ENCODE measurements at places on chromosomes 2 and 18.

GRCh38 chr2:120204022-120204405 lies 19.2 kb downstream of the TMEM185B start:
- no peak for DNase-seq

GRCh38 chr2:221212105-221212504 lies 360.0 kb downstream of the EPHA4 start:
- no peak for DNase-seq

DNA sequence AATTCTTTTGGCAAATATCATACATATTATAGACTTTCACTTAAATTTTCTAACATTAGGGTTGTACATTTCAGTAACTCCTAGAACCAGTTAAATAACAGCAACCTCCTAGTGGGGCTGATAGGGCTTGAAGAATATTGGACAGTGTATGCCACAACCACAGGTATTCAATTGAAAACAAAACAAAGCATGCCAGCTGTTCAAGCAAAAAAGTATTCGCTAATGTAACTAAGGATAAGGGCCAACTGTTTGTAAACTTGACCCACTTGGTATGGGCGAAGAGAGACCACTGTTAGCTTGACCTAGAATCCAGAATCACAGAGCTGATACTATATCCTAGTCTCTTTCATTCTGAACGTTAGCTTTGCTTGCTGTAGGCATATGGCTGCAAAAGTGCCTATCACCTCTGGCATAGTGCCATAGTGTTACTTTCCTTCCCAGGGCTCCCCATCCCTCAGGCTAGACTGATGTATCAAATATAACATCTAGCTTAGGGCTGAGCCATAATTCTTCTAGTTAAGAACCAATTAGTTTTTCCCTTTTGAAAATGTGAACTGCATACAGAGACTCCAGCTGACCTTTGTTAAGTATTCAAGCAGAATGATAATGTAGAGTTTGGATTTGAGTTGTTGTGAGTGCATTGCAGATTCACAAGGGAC lies 458.8 kb upstream of the NRXN1 start:
- DNase-seq: no peak

GRCh38 chr2:74439803-74440377 lies 1.8 kb downstream of the RTKN start:
- DNase-seq: no peak

DNA sequence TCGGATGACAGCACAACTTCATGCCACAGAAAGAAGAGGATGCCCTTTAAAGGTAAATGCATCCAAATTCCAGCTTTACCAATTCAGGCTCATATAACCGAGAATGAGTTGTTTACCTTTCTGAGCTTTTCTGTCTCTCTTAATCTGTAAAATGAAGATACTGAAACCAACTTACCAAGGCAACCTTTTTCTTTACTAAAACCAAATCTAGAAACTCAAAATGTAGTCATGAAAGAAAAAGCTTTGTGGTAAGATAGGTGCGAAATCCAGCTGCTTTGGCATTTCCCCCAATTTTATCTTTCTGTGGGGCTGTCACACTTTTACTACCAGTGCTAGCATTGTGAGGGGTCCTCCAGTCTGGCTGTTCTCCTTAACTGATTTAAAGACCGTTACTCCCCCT lies 240.4 kb downstream of the IKZF2 start:
- DNase-seq: no peak

GRCh38 chr2:147433822-147434221 lies 411.0 kb upstream of the ACVR2A start:
- DNase-seq: no peak

DNA sequence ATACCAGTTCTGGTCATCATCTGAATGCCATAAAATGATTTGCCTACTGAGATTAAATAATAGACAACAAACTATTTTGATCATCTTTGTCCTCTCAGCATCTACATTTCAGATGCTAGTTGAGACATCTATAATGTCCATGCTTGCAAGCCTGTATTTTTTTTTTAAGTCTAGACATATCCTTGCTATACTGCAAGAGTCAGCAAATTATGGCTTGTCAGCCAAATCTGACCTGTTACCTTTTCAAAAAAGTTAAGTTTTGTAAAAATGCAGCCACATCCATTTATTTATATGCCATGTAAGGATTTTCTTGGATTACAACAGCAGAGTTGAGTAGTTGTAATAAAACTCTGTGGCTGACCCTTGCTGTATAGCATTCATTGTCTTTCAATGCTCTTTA lies 1355.7 kb upstream of the FAM98A start:
- no peak for DNase-seq

DNA sequence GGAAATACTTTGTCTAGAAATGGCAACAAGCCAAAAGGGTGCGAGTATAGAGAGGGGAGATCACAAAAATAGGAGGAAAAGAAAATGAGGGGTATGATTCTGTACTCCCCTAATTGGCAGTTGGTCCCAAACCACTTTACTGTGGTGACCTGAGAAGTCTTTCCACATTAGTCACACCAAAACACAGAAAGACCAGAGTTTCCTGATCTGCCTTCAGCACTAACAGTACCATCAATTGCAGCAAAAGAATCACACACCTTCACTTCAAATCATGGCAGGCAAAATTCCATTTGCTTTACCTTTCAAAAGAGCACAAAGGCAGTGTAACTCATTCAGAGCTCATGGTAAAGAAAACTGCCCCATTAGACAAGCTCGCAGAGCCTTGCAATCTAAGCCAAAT lies 86.8 kb downstream of the ALK start:
- DNase-seq: no peak
